ENCODE measurements at places on chromosomes 7 and 10. TPM values are rescaled to one million over a fixed set of nuclear protein-coding genes. Genes with fewer than 3 reads are reported as not detected.

The HTR5A gene
- not detected for total RNA-seq

GRCh38 chr10:90674928-90675327 lies 182.9 kb downstream of the HTR7 start:
- DNase-seq: no peak

DNA sequence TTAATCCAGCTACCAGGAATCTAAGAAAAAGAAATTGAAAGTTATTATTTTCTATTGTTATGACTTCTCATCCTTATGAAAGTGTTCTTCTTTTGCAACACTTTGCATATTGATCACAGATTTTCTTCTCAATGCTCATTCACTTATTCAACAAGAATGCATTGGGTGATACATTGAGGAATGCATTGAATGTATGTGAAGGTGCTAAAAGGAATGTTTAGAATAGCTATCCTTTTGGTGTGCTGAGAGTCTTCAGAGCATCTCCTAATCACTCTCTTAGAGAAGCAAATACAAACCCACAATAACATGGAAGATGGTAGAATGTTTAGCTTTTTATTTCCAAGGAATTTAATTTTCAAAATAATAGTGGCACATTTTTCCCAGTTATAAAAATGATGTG lies 122.1 kb upstream of the KMT2E start:
- DNase-seq: no peak

DNA sequence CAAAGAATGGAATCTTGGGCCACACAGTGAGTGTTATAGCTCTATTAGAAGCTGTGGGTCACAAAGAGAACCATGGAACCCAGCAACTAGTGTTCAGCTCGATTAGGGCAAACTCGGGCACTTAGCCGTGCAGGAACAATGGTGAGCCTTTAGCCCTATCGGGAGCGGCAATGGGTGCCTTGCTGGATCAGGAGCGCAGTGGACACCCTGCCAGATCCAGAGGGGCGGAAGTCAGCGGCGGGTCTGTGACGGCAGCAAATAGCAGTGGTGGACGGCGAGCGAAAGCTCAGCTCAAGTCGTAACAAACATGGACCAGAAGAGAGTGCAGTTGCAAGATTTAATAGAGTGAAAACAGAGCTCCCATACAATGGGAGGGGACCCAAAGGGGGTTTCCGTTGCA lies 43.9 kb upstream of the NRG3 start:
- DNase-seq: no peak

DNA sequence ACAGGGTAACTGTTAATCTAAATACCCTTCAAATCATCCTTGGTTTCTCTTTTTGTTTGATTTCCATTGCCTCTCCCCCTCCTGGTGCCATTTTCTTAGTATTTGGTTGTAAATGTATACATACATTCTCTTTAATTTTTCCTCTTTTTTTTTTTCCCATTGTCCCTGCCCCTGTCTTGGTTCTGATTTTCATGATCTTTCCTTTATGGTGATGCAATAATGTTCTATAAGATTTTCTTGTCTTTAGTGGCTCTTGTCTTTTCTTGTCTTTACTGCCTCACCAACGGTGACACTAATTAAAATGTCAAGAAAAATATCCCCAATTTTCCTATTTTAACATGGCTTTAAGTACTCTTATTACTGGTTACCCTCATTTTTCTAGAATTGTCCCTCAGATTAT lies 135.9 kb upstream of the POT1 start:
- no peak for DNase-seq

DNA sequence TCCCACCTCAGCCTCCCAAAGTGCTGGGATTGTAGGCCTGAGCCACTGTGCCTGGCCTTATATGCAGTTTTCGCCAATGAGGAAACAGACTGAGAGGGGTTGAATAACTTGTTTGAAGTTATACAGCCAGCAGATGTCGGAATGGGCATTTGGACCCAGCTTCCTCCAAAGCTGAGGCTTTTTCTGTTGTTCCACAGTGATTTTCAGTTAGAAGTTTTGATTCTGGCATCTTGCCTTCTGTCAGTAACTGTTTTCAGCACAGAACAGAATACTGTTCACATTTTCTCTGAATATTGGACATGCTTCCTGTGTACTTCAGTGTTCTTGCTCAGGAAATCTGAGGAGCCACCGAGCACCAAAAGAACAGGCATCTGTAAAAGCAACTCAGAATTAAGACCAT lies 287.2 kb downstream of the CAMK1D start:
- no peak for DNase-seq

The NPC1L1 gene
- total RNA-seq: not detected

The SEPHS1 gene
- total RNA-seq: 42.5 TPM

The LLCFC1 gene
- not detected for total RNA-seq

The FBXO24 gene
- total RNA-seq: not detected

DNA sequence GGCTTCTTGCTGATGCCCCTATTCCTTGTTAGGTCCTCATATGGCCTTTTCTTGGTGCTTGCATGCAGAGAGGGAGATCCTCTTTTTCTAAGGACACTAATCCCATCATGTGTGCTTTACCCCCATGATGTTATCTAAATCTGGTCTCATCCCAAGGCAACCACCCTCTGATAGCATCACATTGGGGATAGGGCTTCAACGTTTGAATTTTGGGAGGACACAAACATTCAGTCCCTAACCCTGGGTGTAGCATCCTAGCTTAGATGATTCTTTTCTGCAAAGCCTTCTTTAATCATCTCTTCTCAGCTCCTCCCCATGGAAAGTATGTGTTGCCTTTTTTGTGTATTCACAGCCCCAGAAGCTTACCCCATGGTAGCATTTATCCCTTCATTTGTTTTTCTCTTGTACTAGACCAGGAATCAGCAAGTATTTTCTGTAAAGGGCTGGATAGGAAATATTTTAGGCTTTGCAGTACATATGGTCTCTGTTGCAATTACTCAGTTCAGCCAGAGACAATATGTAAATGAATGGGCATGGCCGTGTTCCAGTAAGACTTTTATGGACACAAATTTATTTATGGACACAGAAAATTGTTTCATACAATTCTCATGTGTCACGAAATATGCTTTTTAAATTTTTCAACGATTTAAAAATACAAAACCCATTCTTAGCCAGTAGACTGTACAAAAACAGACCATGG lies 101.5 kb upstream of the CSTF2T start:
- no peak for DNase-seq

DNA sequence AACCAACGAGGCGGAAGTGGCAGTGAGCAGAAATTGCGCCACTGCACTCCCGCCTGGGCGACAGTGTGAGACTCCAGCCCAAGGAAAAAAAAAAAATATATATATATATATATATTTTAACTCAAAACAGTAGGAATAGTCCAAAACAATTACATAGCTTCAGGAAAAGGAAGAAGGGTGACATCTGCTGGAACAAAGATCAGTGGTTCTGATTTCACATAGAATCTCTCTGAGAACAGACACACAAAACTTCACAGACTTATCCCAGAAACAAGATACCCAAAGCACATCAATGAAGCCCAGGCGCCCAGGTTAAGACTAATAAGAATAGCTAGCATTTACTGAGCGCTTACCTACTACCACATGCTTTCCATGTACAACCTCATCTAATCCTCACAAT lies 45.0 kb downstream of the DNMBP start:
- peak; percentile 67 for DNase-seq

The IL2RA gene
- total RNA-seq: not detected

- DNase-seq: no peak
Observed at GRCh38 chr7:141001546-141001945, 13.2 kb downstream of the MRPS33 start.

The AKR1C4 gene
- total RNA-seq: not detected

The RNF32 gene
- total RNA-seq: 0.23 TPM

- peak; percentile 42 for DNase-seq
Observed at GRCh38 chr7:46685051-46685450, 764.0 kb upstream of the IGFBP3 start.

The GNGT1 gene
- total RNA-seq: not detected

DNA sequence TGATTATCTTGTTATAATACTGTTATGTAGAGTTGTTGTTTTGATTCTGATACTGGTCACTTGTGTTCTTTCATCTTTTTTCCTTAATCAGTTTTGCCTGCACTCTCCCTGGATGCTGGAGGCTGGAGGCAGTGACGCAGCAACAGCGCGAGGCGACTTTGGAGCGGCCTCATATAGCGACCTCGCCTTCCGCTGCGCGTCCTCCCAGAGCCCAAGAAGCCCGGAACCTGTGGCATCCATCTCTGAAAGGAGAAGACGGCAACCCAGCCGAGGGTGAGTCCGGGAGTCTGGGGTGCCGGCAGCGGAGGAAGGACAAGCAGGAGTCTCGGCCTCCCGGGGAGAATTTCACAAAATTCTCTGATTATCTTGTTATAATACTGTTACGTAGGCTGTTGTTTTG lies 161.2 kb downstream of the ZNF33B start:
- no peak for DNase-seq

The PPP1R3C gene
- total RNA-seq: 0.51 TPM

The SAP25 gene
- not detected for total RNA-seq

The UNCX gene
- not detected for total RNA-seq

GRCh38 chr7:150753239-150753638 lies 16.0 kb downstream of the GIMAP5 start:
- DNase-seq: no peak

- peak; percentile 38 for DNase-seq
Observed at GRCh38 chr7:140649556-140650205, 9.1 kb upstream of the DENND2A start.

DNA sequence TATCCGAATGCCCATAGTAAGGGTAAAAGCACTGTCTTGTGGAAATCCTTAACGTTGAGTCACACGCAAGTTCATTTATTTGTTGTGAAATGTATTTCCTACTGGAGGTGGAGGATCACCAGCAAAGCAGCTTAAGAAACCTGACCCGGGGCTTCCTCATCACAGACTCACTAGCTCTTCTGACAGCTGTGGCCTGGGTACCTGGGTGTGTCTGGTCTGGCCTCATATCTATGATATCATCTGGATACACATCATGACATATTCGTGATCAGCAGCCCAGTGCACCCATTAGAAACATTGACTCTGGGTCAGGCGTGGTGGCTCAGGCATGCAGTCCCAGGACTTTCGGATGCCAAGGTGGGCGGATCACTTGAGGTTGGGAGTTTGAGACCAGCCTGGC lies 8.8 kb downstream of the DRGX start:
- no peak for DNase-seq

The CREB5 gene
- 1.5 TPM for total RNA-seq

The FANK1 gene
- 0.65 TPM for total RNA-seq

DNA sequence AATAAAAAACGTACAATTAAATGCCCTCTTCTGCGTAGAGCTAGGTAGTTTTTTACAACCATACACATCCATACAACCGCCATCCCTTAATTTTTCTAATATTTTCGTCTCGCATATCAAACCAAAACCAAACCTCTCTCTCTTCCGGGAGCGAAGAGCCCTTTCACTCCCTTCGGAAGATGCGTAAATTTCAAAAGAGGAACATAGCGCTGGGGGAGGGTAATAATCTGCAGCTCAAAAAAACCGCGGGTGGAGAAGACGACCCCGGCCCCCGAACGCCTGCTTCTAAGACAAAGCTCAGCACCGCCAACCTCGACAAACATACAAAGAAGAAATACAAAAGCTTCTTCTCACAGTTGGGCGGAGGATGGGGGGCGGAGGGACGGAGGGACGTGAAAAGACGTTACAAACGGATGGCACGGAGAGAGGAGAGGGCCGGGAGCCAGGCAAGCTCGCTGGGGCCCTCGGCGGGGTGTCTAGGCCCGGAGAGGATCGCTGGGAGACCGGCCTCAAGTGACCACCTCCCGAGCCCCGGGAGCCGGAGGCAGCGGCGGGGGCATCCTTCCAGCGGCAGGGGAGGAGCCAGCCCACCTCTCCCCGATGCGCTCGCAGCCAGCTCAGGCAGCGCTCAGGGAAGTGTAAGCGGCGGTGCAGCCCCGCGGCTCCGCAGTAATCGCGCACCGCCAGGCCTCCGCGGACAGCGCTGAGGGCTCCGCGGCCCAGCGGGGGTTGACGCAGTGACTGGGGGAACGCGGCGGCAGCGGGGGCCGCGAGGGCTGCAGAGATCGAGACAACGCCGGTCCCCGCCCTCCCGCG lies 851 bp downstream of the MKRN1 start:
- DNase-seq: peak; percentile 61

DNA sequence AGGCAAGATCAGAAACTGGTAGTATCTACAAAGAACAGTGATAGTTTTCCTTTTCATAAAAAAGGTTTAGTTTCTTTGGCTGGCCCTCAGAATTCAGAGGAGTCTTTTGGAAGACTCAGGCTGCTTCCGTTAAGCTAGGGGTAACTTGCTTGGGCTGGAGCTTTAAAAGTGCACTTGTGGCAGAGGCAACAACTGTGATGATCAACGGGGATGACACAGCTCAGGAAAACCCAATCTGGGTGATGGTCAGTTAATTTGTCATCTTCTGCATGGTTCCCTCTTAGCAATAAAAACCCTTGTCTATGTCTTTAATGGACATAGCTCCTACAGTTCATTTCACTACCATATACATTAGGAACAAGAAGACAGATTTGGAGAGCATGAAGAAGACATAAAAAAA lies 46.7 kb downstream of the SGMS1 start:
- no peak for DNase-seq

The H2BK1 gene
- not detected for total RNA-seq

The ADRB1 gene
- total RNA-seq: 19.0 TPM

GRCh38 chr10:58089739-58090138 lies 178.0 kb downstream of the IPMK start:
- no peak for DNase-seq

GRCh38 chr7:107980171-107980570 lies 22.8 kb downstream of the LAMB1 start:
- DNase-seq: no peak

GRCh38 chr7:49791088-49791741 lies 17.8 kb downstream of the VWC2 start:
- DNase-seq: no peak

The CYP26C1 gene
- 1.9 TPM for total RNA-seq

DNA sequence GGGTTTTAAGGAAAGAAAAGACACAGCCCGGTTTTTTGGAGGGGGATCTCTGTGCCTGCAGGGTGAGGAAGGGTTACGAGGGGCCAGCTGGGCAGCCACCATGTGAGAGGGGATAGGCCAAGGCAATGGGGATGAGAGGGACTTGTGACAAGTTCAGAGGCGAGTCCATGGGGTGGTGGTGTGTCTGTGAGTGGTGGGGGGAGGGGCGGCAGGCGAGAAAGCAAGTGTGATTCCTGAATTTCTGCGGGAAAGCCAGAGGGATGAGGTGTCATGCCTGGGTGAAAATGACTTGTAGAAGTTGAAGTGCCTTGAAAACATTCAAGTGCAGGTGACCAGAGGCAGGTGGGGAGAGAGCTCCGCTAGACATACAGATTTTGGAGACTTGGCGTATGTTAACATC lies 61.0 kb upstream of the RNF32 start:
- no peak for DNase-seq

- DNase-seq: no peak
Observed at GRCh38 chr10:86368046-86368445, 1.5 kb upstream of the GRID1 start.

DNA sequence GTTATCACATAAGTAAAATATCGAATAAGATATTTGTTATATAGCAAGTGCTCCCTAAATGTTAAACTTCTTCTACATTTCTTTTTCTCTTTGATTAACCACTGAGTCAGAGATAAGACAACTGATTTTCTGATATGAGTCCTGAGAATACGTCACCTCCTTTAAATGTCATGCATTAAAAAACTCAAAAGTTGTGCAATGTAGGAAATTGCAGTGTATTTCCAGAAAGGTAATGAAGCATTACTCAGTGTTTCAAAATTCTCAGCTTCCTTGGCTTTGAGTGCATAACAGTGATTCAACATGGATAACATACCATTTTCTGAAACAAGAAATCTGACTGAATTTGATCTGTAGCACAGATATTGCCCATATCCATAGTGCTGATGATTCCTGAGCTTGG lies 155.8 kb downstream of the BMPER start:
- DNase-seq: no peak

The HMX2 gene
- not detected for total RNA-seq

The PRSS37 gene
- not detected for total RNA-seq

- DNase-seq: no peak
Observed at GRCh38 chr10:77744245-77744644, 106.6 kb upstream of the KCNMA1 start.
